ENCODE measurements at places on chromosomes 4 and X.

DNA sequence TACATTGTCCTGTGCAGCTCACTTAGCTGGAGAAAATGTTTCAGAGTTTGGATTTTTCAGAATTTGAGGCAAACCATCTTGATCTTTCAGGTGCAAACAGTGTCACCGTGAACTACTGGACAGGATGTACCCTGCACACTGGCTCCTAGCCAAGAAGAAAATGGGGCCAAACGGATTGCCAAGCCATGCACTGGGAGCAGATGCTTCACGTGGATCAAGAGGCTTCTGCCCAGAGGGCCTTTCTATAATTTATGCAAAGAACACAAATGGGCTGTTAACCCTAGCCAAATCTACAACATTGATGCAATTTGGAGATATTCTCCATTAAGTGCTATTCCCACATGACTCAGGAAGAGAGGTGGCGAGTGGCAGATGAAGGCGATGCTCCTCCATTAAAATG is 46.9 kb upstream of the ATP8A1 start:
- DNase-seq: no peak

DNA sequence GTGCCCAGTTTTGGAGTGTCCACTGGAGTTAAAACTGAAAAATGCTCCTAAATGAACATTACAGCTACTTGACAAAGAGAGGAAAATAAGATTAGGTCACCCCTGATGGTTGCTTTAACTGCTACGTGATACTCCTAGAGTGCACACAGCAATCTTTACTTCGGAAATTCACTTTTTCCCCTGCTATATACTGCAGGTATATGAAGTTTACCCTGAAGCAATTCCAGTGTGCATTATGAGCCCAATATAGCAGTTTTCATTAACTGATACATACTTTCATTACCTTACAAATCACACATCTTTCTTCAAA is 773 bp upstream of the ZNF827 start:
- no peak for DNase-seq

DNA sequence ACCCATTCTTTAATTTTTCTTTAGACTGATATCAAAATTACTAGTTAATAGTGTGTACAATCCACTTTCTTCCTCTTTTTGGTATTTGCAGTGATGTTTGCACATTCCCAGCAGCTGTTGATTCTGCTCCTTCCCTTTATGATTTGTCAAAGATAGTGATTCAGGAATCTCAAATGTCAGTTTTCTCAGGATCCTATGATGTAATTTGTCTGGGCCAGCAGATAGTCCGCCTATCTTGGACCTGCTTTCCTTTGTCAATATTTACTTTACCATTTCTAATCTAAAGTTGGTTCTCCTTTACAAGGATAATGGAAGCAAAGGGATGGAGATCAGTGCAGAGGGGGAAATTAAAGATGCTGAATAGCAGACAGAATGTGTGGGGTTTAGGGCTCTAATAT is 122.1 kb downstream of the REELD1 start:
- DNase-seq: no peak

DNA sequence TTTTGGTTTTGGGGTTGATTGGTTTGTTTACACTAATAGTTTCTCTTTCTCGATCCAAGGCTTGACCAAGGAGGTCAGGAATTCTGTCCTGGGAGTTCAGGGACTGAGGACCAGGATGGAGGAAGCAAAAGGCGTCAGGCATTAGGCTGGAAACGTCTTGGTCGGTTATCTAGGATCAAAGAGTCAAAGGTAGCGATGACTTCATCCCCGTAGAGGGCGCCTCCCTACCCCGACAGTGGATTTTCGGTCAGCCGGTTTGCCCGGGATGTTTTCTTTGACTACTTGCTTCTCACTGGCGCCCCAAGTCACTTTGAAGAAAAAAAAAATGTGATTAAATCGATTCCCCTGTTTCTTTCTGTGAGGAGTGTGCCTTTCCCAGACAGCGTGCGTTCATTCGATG is 980 bp upstream of the FHDC1 start:
- no peak for DNase-seq

DNA sequence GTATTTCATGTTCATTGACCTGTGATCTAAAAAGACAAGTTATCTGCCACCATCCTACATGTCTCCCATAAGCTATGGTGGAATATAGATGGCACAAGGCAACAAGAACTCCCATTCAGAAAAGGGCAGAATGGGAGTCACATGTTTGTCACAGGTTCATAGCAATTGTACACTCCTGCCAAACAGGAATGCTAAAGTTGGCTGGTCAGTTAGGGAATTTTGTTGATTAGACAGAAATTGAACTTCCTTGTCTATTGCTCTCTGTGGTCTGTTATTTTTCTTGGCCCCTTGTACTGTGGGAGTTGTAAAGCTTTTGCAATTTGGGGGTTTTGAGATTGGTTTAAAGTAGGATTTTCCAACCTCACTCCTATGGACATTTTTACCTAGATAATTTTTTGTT is 101.7 kb upstream of the SOD3 start:
- DNase-seq: no peak

- no peak for DNase-seq
Measured at GRCh38 chrX:139759637-139760036, 51.7 kb upstream of the MCF2 start.

DNA sequence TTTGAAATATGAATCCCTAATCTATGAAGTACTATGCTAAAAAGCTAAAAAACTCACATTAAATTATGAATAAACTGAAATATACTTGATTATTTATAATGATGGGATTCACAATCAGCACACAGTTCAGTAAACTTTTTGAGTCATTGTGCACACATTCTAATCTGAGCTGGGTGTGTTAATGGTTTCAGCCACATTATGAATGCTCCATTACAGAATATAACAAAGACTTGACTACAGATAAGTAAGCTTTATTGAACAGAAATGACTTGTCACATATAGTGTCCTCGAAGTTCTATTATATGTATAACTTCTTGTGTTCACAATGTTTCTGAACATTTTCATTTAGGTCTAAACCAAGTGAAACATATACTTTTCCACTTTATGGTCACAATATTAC is 1649.9 kb upstream of the IGFBP7 start:
- no peak for DNase-seq

DNA sequence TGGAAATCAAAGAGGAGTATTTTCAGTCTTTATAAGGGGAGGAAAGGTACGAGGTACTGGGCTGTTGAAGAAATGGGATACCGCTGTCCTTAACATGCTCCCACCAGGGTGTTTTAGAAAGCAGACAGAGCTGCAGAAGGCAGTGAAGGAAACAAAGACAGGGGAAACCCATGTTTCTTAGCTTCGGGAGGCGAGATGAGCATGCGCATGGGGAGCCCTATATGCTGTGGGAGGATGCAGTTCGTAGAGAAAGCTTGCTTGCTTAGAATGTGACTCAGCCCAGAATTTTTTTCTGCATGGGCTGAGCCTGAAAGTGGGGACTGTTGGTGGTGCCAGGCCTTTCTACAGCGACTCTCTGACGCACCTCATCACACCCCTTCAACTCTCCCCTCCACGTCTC is 28.8 kb upstream of the SCOC start:
- no peak for DNase-seq

- no peak for DNase-seq
Measured at GRCh38 chr4:174120446-174121295, 162.8 kb downstream of the FBXO8 start.

DNA sequence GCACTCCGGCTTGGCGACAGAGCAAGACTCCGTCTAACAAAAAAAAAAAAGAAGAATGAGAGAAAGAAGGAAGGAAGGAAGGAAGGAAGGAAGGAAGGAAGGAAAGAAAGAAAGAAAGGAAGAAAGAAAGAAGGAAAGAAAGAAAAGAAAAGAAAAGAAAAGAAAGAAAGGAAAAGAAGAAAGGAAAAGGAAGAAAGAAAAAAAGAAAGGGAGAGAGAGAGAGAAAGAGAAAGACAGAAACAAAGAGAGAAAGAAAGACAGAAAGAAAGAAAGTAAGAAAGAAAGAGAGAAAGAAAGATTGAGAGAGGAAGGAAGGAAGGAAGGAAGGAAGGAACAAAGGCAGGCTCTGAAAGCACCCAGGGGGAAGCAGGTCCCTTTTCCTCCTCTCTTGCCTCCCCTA is 336.6 kb upstream of the GATB start:
- DNase-seq: no peak

DNA sequence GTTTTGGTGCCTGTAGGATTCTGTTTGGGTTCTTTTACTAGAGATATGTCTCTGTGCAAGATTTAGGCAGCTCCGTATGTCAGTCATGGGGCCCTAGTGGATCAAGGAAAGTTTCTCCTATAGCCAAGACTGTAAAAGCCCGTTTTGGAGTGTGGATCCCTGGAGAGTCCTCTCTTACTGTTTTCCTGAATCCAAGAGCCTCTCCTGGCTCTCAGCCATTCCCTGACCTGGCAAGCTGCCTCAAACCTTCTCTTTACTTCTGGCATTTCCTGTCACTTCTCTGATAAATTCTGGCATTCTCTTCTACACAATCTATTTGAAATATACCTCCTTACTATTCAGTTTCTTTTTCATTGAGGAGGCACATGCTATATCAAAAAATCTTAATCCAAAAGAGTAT is 41.4 kb downstream of the DCAF12L2 start:
- DNase-seq: no peak

DNA sequence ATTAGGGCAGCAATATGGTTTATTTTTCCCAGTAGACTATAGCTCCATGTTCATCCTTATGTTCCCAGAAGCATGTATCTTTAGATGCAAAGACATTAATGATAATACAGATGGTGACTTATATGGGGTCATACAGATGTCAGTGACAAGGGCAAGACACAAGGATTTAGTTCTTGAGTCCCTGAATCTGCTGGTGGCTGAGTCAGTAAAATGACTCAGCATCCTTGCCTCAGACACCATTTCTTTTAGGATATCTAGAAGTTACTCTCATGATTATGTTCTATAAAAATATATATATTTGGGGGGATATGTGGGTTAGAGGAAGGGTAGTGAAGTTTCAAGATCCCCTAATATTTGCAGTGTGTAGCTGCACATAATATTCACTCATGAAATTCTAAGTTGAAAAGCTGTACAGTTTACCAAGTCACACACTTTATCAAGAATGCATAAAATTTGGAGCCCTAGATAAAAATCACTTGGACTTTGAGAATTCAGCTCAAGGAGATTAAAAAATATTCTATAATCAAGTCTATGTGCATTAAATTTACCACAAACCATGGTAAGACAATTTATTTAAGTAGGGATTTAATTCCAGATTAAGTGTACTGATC is 101.9 kb downstream of the LNX1 start:
- DNase-seq: no peak

- no peak for DNase-seq
Measured at GRCh38 chrX:63869506-63869905, 84.5 kb upstream of the ARHGEF9 start.

GRCh38 chrX:68919707-68920106 is 90.9 kb downstream of the EFNB1 start:
- DNase-seq: no peak

- DNase-seq: no peak
Measured at GRCh38 chr4:153643406-153644383, 40.4 kb upstream of the TLR2 start.

DNA sequence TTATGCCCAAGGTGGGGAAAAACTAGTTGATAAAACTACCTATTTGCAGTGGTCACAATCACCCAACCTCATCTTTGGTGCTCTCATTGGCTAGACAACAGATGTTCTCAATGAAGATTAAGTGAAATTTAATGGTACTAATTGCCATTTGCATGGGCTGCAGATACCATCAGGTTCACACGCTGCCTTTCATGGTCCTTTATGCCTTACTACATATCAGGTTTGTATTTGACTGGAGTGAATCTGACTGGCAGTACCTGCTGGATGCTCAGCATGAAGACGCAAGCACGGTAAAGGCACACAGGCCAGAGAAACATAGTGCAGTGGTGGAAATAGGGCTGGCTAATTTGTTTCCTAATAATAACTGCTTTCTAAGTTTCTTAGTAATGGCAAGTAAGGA is 48.3 kb downstream of the DCX start:
- DNase-seq: no peak

- DNase-seq: no peak
Measured at GRCh38 chrX:149939655-149939904, 1.3 kb upstream of the EOLA2 start.

GRCh38 chrX:32139476-32139875 is 1067.6 kb upstream of the FTHL17 start:
- DNase-seq: no peak

DNA sequence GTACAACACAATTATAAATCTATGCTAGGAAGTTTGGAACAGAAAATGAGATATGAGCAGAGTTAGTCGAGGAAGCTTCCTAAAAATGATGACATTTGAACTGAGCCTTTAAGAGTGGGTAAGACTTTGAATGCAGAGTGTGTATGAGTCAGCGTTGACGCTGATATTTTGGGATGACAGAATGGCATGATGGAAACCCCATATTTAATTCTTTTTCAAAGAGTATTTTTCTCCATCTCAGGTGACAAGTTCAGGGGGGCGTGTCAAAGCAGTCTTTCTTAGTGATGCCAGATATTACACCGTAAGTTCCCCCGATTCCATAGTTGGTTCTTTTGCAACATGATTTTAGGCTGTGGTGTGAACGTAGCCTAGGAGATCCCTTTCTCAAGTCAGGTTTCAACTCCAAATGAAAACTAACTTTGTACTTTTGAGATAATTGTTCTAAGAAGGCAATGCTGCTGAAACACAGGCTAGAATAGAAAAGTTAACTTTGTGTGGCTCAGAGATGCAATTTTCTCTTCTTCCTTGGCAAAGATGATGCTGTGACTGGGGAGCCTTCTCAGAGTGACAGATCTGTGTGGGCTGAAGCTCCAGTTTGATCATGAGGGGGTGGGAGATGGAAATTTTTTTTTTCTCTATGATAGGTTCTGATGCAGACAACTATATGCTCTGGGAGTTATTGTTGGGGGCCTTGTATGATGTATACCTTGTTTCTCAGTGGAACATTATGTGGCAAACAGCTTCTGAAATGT is 59.2 kb downstream of the GLUD2 start:
- DNase-seq: no peak

Data from stimulated activated CD8-positive, alpha-beta memory T cell treated with anti-CD3 and anti-CD28 coated beads, Interleukin-4, amount 100 ng/mL, for 1 hour (primary cell).